Lower lobe of right lung (tissue), 2 donors: ENCODE measurements at places on chromosomes 3 and 15. TPM values are rescaled to one million over a fixed set of nuclear protein-coding genes. Genes with fewer than 3 reads are reported as not detected.

- no peaks in the 10 kb centered on the region for H3K27me3 ChIP-seq
- H3K4me1 ChIP-seq: no peaks in the 10 kb centered on the region
- H3K4me3 ChIP-seq: no peak overlapping the region
- DNase-seq: no peak
- H3K36me3 ChIP-seq: peaks cover 2% of the 10 kb centered on the region
Measured at GRCh38 chr3:87260270-87260669, 16.1 kb downstream of the POU1F1 start.

DNA sequence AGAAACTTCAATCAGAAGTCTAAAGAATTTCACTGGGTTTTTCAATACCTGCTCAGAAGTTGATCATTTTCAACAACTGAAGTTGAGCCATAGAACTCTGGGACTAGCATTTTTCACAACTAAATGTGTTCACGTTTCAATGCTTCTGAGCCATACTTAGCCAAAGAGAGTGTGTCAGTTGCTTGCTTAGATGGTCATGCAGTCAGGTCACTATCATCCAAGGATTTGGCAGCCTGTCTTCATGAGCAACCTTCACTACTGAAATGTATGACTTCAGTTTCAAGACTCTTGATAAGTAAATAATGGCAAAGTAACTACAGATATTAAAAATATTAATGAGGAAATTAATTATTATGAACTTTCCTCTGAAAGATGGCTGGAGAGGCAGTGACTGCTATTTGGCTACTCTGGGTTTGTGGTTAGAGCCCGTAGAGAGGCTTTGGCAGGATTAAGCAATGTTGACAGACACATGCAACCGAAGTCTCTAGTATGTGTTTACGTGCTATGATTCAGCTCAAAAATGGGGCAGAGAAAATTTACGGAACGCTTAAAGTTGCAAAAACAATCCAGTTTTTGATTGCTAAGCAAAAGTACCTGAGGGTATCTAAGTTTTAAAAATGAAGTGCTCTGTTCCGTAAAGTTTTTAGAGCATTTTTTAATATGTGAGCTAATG, 133.8 kb downstream of the GMNC start:
- no peaks in the 10 kb centered on the region for H3K27me3 ChIP-seq
- no peak overlapping the region for H3K4me3 ChIP-seq
- DNase-seq: no peak
- H3K27ac ChIP-seq: no peak overlapping the region
- H3K4me1 ChIP-seq: no peaks in the 10 kb centered on the region
- H3K36me3 ChIP-seq: no peaks in the 10 kb centered on the region

GRCh38 chr3:58874248-58874741, 175.5 kb downstream of the CFAP20DC start:
- H3K4me1 ChIP-seq: no peaks in the 10 kb centered on the region
- no peaks in the 10 kb centered on the region for H3K36me3 ChIP-seq
- no peaks in the 10 kb centered on the region for H3K27me3 ChIP-seq
- no peak overlapping the region for H3K27ac ChIP-seq

The PLSCR2 gene
- 0.86 TPM for total RNA-seq

DNA sequence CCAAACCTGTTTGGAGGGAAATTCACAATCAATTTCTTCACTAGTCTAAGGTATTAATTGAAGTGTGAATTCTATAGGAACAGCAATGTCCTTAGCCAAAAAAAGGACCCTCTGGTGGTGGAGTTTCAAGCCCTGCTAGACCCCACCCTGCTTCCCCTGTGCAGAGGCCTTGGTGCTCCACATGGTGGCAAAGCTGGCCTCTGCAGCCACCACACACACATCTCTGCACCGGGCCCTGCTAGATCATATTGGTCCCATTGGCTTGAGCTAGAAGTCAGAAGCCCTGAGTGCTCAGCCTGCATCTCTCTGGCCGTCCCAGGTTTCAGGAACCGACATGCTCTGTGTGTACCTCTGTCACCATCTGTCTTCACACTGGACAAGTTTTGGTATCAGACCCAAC, 220.9 kb upstream of the TRIM42 start:
- H3K4me1 ChIP-seq: no peaks in the 10 kb centered on the region
- no peak overlapping the region for H3K4me3 ChIP-seq
- no peaks in the 10 kb centered on the region for H3K36me3 ChIP-seq
- no peaks in the 10 kb centered on the region for H3K27me3 ChIP-seq
- no peak overlapping the region for H3K27ac ChIP-seq
- no peak for DNase-seq
